ENCODE measurements at places on chromosomes 11 and 22.

GRCh38 chr11:115929618-115930129 lies 425.5 kb upstream of the CADM1 start:
- no peak for DNase-seq

GRCh38 chr11:13127161-13127560 lies 118.0 kb downstream of the RASSF10 start:
- no peak for DNase-seq

- DNase-seq = no peak
Measured at GRCh38 chr22:19495562-19496323, 16.0 kb downstream of the CDC45 start.

DNA sequence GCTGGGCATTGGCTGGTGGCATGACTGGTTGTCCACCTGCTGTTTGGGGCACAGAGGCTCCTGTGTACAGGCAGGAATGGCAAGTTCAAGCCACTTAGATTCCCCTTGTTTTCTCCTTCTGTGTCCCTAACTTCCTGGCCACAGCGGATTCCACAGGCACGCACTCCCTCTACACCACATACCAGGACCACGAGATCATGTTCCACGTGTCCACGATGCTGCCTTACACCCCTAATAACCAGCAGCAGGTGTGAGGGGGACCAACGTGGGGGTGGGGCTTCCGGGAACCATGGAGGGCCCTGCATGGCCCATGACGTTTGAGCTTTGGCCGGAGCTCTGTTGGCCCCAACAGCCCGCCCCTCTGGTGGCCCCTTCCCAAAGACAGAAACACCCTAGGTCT lies 7.8 kb downstream of the SIPA1 start:
- DNase-seq = no peak

- no peak for DNase-seq
Measured at GRCh38 chr11:12499071-12499470, 121.7 kb downstream of the PARVA start.

DNA sequence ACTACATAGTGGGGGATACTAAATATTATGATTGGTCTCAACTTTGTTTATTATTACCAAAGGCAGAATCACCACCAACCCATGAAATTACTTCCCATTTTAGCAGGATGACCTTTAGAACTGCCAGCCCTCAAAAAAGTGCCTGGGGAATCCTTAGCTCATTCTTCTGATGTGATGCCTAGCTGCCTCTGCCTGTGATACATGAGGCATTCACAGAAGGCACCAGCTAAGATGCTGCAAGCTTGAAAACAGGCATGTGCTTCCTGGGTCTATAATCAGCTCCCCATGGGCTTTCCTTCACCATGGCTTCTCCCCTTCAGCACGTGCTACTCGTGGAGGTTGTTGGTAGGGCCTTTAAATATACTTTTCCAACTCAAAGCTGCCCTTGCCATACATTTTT lies 50.4 kb upstream of the ARHGAP20 start:
- DNase-seq = no peak

DNA sequence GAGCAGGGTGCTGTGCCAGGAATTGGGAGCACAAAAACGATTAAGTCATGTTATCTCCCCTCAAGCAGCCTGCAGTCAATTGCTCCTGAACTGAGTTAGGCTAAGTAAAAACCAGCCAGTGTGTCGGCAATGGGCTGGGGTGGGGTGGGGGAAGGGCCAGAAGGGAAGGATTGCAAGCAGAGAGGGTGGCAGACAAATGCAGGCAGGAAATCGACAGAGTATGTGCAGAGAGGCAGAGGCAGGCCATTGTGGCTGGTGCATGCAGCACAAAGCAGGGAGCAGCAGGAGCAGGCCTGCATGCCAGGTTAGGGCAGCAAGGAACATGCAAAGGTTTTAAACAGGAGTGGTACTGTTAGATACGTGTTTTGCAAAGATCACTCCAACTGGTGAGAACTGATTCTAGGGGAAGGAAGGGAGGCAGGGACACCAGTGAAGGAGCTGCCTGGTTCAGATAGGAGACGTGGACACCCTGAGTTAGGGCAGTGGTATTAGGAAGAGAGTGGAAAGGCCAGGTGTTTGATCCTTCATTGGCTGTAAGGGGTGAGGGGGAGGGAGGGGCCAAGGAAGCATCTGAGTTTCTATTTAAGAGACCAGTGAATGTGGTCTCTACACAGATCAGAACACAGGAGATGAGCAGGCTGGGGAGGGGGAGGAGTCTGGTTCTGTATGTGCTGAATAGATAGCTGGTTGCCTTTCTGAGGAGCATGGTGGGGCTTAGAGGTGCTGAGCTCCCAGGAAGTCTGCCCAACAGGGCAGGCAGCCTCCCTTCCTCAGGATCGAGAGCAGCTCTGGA lies 70.8 kb upstream of the PHOX2A start:
- DNase-seq = no peak

DNA sequence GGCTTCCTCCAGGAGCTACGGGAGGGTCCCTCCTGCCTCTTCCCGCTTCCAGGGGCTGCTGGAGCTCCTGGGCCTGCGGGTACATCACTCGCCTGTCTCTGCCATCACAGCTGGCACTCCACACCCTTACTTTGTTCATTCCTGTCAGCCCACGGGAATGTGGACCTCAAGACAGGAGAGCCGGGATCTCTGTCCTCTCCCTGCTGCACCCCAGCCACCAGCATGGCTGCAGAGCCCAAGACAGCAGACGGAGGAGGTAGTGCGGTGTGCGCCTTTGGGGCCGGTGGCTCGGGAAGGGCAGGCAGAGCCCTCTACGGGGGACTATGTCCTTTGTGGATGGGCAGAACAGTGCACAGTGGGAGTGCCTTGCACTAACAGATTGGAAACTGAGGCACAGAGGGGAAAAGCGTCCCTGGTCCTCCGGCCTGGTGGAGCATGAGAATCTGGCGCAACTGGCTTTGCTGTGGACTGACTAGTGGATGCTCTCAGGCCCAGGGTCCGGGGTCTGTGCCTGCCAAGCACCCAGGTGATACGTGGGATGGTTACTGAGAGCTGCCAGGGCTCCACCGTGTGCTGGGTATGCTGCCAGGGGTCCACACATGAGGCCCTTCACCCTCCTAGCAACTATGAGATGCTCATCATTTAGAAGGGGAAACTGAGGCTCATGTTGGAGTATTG lies 47.3 kb downstream of the IGF2 start:
- no peak for DNase-seq

DNA sequence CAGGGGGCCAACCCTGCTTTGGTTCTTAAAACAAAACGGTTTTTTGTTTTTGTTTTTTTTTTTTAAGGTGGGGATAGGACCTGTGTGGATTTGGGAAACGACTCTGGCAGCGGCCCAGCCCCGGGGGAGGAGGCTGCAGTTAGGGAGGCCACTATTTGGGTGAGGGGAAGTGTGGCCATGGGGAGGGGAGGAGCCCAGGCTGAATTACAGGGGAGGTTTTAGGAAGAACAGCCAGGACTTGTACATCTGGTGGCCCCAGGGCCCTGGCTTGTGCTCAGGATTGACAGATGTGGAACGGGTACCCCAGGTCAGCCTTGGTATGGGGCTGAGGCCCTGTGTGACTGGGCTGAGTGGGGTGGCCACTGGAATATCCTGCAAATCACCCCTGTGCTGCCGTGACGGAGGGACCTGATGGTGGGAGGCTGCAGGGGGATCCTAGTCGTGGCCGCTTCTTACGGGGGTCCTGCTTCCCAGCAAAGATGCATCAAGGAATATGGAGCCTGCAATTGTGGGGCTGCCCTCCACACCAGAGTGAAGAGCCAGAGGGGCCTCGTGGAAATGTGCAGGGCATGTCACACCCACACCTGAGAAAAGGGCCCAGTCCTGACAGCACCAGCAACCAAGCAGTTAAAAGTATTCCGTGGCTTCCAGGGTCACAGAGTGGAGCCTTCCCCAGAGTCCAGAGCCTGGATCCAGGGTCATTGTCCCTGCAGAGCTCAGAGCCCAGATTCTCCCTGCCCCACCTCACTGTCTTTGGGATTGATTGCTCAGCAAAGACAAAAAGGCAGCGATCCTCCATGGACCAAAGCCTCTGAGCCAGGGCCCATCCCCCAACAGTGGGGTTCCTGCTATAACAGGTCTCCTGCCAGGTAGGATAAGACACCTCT lies 55.2 kb upstream of the WNT7B start:
- DNase-seq = no peak

DNA sequence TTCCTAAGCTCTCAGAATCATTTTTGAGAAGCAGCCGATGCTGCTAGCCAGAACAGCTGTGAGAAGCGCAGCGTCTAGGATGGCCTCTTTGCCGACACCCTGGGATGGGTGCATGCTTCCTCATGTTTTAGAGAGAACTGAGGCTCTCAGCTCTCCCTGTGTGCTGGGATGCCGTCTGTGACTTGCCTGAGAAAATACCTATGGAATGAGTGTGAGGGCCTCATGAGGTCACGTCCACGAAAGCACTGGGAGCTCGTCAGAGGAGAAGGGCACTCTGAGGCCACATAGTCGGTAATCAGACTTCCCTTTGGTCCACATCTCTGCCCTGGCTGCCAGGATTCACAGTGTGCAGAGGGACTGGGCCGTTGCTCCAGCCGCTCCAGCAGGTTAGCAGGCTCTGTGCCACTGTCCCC lies 54.7 kb downstream of the MICAL3 start:
- no peak for DNase-seq

DNA sequence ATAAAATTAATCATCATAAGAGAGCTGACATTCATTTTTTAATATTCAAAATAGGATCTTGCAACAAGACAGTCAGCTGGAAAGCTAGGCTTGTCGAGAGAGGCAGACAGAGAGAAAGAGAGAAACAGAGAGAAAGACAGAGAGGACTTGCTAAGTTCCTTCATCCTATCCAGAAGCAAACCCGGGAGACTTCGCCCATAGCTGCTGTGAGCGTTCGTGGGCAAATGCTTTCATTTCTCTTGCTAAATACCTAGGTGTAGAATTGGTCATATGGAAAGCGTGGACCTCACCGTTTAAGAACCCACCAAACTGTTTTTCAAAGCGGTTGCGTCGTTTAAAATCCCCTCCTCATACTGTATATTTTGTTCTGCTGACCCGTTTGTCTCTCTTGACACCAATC lies 25.3 kb upstream of the KRTAP5-6 start:
- DNase-seq = no peak

- DNase-seq = peak; percentile 82
Measured at GRCh38 chr22:43239193-43239780, 52.4 kb upstream of the TTLL12 start.

DNA sequence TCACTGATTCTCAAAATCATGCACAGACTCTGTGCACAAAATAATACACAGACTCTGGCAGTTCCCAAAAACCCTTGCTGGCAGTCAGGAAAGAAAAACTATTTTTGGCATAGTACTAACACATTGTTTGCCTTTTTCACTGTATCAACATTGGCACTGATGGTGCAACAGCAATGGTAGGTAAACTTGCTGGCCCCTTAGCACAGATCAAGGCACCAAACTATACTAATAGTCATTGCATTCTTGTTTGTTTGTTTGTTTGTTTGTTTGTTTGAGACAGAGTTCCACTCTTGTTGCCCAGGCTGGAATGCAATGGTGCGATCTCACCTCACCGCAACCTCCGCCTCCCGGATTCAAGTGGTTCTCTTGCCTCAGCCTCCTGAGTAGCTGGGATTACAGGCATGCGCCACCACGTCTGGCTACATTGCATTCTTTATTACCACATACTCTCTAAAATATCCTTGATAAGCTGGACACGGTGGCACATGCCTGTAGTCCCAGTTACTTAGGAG lies 81.0 kb upstream of the SLC6A5 start:
- no peak for DNase-seq

- no peak for DNase-seq
Measured at GRCh38 chr11:113877670-113878055, 2.3 kb upstream of the USP28 start.

- no peak for DNase-seq
Measured at GRCh38 chr11:76654980-76655379, 15.6 kb downstream of the LRRC32 start.
